ENCODE measurements at places on chromosomes 1 and 21.
A peak's percentile ranks its signal among the peaks of the same experiment; 100 is the strongest.

DNA sequence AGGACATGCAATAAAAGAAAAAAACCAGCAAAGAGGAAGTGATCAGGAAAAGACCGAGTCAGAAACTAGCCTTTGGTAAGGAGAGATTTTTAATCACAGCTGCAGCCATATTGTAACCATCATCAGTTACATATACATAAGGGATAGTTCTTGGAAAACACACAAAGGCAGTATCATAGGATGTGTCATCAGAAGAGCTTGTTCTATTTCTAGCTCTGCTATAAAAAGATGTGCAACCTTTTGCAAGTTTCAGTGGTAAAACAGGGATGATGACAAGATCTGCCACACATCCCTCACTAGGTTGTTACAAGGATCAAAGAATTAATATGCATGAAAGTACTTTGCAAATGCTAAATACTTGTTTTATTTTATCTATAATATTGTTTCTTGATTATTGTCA, 342.0 kb downstream of the VAV3 start:
- DNase-seq, result no peak

DNA sequence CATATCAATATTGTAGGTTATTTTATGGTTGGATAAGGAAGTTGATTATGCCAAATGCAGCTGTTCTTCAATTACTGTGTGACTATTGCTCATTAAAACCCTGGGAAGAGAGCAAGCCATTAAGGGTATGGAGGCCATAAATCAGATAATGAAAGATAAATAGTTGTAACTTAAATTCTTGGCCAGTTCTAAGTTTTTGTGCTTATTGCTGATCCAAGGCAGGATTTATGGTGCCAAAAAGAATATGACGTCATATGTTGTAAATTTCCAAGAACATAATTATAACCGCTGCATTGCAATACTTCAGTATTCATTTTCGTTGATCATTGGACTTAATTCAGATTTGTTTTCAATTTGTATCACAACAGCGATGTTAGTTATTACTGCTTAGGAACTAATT, 211.6 kb downstream of the LRRC40 start:
- no peak for DNase-seq

DNA sequence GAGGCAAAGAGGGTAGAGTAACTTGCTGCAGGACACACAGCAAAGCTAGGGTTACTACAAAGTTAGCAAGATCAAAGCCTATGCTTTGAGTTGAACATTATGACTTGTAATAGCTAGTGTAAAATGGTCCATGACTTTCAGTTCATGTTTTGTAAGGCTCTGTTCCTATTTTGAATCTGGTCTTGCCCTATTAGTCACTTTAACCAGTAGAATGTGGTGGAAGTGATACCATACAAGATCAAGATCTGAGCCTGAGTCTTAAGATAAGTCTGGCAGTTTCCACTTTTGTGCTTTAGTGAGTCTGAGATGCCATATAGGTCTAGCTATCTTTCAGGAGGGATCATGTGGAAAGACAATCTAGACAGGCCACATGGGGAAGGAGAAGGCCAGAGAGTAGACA, 282.1 kb upstream of the BRINP3 start:
- DNase-seq, result no peak

DNA sequence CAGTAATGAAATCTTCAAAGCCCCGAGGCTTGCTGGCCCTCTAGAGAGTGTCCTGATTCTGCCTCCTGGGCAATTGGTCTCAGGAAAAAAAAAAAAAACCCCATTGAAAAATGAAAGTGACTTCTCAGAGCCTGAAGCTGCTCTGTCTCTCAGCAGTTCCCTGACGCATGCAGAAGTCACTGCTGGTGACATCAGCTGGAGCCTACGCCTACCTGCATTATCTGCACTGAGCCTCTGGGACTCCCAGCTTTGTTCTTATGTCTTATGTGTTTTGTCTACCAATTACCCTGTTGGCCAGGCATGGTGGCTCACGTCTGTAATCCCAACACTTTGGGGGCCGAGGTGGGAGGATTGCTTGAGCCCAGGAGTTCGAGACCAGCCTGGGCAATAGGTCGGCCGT, 10.1 kb upstream of the SLC25A33 start:
- no peak for DNase-seq

GRCh38 chr1:32072622-32073298, at the start of gene TMEM39B:
TMEM39B (plus strand) TSS chr1:32072939; CDS start chr1:32073048, 109 bp downstream.
- DNase-seq, result peak; percentile 90

- DNase-seq, result no peak
These were observed 8.2 kb upstream of the INSL5 start for GRCh38 chr1:66809245-66809644.

DNA sequence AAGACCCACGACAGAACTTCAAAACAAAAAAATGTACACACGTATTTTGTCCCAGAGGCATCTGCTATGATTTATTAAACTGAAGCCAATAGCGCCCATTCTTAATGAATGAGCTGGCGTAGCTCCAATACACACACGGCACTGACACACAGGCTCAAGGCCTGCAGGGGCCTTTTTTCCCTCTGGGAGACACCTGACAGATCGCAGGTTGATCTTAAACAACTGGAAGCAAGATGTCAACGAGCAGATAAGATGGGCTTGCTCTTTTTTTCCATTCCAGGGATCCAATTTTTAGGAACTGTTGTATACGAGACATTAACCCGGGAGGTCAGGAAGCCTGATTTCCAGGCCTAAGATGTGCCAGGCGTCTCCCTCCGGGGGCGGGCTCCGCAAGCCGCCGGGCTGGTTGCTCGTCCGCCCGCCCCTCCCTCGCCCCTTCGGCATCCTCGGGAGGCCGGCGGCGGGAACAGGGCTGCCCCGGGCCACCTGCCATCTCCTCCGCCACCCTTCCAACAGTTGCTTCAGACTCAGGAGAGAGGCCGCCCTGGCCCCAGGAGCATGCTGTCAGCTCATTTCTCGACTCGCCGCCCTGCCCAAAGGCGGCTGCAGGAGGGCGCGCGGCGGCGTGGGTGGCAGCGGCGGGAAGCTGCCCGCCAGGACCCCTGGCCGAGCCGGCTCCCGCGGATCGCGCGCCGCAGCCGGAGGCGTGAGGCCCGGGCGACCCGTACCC, 735 bp downstream of the TTC13 start:
- DNase-seq, result peak; percentile 14

- no peak for DNase-seq
These were observed 11.7 kb downstream of the NR5A2 start for GRCh38 chr1:200038981-200039848.

All from activated CD4-positive, alpha-beta T cell treated with anti-CD3 and anti-CD28 coated beads, Interleukin-2, amount 50 U/mL, for 1 hour (primary cell).